AG08395 (cell line): ENCODE measurements at places on chromosomes 4 and X.

- no peak for DNase-seq
These were observed 11.2 kb upstream of the SPARCL1 start for GRCh38 chr4:87540146-87541058.

- peak; percentile 6 for DNase-seq
These were observed 178.0 kb downstream of the GASK1B start for GRCh38 chr4:157994863-157995262.

DNA sequence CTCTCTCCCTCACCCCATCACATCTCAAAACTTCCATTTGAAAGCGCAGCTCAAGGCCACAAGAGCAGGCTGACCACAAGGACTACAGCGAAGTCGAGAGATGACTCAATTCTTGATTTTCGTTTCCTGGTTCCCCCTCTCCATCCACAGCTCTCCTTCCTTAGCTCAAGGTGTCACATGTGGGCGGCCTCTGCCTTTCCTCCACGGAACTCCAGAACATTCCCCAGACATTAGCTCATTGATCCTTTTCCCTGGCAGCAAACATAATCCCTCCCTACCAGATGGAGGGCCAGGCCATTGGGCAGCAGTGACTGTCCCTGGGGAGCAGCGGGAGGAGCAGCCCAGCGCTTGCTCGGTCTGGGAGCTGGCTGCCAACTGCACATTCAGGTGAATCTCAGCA is 56.3 kb downstream of the CCDC149 start:
- peak; percentile 35 for DNase-seq

GRCh38 chr4:143391261-143391660 is 54.6 kb downstream of the GAB1 start:
- no peak for DNase-seq

GRCh38 chrX:142001934-142002333 is 98.2 kb downstream of the MAGEC1 start:
- DNase-seq: no peak

- no peak for DNase-seq
These were observed 8.0 kb downstream of the SLC9A7 start for GRCh38 chrX:46750889-46751288.

DNA sequence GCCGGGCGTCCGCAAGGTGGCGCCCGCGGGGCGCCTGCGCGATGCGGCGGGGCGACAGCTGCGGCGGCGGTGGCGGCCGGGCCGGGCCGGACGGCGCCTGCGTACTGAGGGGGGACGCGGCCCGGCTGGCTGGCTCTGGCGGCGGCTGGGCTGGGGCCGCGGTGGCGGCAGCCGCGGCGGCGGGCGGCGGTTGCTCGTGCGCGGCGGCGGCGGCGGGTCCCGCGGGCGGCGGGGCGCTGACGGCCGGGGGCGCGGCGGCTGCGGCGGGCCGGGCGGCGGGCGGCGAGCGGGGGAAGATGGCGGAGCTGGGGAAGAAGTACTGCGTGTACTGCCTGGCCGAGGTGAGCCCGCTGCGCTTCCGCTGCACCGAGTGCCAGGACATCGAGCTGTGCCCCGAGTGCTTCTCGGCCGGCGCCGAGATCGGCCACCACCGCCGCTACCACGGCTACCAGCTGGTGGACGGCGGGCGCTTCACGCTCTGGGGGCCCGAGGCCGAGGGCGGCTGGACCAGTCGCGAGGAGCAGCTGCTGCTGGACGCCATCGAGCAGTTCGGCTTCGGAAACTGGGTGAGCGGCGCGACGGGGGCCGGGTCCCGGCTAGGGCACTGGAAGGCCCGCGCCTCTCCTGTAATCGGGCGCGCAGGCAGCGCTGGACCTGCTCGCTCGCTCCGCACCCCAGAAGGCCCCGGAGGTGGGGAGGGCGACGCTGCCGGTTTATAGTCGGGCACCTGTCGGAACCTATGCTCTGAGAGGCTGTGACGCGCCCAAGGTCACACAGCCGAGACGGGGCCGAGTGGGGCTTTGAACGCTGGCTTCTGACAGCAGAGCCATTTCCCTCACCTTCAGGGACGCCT is at the start of gene TADA2B:
Gene TADA2B (plus strand): TSS at position 89 of the 853 bp plus-strand sequence. CDS start 208 bp downstream, at position 297.
- no peak for DNase-seq

GRCh38 chr4:29711226-29711625 is 1008.9 kb upstream of the PCDH7 start:
- no peak for DNase-seq

GRCh38 chr4:42398171-42398870 is 1.0 kb downstream of the SHISA3 start:
- DNase-seq: no peak

GRCh38 chrX:119763181-119763580 is 4.8 kb downstream of the SOWAHD start:
- DNase-seq: peak; percentile 67

- peak; percentile 7 for DNase-seq
These were observed 109.3 kb upstream of the KLHL13 start for GRCh38 chrX:118225711-118226428.

DNA sequence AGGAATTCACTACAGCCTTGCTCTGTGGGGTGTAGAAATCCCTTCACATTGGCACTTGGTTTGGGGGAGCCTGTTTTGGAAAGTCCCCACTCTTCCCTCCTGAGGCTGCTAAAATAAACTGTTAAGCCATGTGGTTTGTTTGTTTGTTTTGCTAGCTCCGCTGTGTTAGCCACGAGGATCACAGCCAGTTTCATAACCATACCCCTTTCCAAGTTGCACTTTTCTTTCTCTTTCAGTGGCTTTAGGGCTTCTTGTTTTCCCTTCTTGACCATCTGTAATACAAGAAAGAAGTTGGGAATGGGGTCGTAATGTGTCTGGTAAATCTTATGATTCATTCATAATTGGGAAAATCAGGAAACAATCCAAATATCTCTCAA is 24.8 kb upstream of the UXT start:
- no peak for DNase-seq

- DNase-seq: no peak
These were observed 359.6 kb upstream of the NOCT start for GRCh38 chr4:138655985-138656384.

- no peak for DNase-seq
These were observed 8.9 kb downstream of the PSAPL1 start for GRCh38 chr4:7425591-7426468.

- DNase-seq: no peak
These were observed 204.6 kb downstream of the RBM46 start for GRCh38 chr4:154985673-154986072.

DNA sequence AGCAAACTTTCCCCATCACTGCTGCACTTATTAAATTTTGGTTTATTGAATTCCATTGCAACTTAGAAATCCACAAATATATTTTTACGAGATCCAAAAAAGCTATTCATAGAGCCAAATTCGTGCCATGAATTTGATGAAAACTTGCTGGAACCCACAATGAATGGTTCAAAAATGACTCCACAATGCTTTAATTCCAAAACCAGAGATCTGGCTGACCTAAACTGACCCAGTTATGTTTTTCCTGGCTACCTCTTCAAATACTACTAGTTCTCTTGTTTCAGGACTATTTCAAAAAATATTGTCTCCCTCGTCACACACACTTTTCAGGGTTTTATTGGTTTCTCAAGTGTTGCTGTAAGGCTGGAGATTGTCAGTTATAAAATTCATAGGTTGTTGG is 474.8 kb downstream of the PDGFC start:
- DNase-seq: peak; percentile 55

GRCh38 chrX:14406225-14406624 is 123.1 kb upstream of the GLRA2 start:
- DNase-seq: no peak

DNA sequence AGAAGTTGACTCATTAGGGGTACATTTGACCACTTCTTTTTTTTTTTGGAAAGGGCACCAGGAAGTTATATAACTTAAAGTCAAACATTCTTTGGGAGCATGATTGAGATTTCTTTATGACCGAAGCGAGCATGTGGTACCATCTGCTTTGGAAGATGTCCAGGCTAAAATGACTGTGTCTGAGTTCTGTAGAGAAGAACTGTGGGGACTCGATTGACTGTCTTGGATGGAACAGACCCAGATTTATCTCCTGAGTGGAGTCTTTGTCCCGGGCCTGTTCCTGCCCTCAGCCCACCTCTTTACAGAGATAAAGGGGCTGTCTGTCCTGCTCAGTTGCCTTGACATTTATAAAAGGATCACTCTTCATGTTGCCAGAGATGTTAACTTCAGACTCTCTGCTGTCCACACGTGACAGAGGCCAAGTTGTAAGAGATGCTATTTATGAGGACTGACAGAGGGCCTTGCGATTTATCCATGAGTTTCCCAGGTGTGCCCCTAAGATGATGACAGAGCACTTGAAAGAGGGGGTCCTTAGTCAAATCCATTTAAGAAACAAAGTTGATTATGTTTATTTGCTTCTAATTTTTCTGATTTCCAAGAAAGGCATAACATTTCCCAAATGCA is 16.8 kb downstream of the SMIM20 start:
- DNase-seq: no peak

DNA sequence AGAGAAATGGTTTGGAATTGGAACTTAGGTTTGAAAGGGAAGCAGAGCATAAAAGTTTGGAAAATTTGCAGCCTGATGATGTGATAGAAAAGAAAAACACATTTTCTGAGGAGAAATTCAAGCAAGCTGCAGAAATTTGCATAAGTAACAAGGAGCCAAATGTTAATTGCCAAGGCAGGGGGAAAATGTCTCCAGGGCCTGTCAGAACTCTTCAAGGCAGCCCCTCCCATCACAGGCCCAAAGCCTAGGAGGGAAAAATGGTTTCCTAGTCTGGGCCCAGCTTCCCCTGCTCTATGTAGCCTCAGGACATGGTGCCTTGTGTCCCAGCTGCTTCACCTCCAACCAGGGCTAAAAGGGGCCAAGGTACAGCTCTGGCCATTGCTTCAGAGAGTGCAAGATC is 21.2 kb upstream of the DUSP21 start:
- DNase-seq: no peak

- no peak for DNase-seq
These were observed 9.8 kb upstream of the UTP3 start for GRCh38 chr4:70678383-70678999.

DNA sequence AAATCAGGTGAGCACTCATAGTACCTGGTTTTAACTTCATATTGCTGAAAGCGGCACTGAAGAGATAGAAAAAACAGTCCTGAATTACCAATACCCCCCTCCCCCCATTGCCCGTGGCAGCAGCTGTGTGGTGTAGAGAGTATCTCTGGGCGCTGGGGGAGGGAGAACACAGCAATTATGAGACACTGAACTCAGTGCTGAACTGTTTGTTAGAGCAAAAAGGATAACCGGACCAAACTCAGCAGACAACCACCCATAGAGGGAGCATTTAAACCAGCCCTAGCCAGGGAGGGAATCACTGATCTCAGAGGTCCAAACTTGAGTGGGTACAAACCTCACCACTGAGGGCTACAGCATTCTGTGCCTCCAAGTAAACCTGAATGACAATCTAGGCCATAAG is 457.4 kb upstream of the TEX13C start:
- DNase-seq: no peak

- no peak for DNase-seq
These were observed 11.7 kb downstream of the GPM6B start for GRCh38 chrX:13805241-13805640.

GRCh38 chrX:23503835-23504539 is 163.3 kb upstream of the PRDX4 start:
- DNase-seq: peak; percentile 2

- no peak for DNase-seq
These were observed 17.7 kb downstream of the FOXR2 start for GRCh38 chrX:55640854-55641253.

DNA sequence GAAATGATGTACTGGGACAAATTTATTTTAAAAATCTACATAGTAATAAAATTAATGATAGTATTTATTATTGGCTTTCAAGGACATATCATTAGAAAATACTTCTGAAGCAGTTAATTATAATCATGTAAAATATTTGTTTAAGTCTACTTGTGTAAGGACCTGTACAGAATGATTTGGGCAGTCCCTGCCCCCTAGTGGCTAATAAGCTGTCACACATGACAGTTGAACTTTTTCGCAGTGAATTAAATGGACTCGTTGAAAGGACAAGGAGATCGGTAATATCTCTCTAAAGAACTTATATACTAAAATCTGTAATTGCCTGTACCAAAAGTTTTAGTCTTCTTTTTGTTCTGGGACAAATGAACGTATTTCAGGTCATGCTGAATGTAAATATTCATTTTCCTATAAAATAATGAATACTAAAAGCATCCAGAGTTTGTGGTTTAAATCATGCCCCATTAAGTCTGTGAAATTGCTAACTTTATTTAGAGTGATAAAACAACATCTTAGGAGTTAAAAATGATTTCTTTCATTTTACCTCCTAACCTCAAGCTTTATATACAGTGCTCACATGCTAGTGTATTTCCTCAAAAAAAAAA is 13.6 kb downstream of the EXOC1 start:
- peak; percentile 11 for DNase-seq

DNA sequence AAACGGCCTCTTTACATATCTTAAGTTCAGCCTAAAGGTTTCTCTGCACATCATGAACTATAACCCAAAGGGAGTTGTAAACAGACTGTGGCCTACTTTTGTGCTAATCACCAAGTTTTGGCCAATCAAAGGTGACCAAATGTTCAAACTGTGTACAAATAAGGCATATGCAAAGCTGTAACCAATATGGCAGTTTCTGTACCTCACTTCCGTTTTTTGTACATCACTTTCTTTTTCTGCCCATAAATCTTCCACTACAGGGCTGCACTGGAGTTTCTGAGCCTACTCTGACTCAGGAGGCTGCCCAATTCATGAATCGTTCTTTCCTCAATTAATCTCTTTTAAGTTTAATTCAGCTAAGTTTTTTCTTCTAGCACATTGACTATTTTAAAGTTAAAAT is 318.7 kb downstream of the SLC7A11 start:
- DNase-seq: no peak

DNA sequence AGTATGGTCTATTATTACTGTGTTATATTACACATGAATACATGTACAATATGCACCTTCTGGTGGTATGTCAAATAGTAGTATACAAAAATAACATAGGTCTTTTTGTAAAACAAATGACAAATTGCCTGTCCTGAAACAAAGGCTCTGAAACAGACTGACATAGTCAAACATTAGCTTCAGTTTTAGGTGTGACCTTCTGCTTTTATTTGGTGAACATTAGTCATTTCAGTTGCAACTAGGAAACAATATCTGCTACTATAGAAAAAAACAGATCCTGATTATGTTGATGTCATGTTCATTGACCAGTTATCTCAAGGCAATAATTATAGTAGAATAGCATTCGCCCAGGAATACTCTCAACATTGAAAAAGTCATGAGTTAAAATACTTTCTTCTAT is 123.0 kb downstream of the CHRNA9 start:
- DNase-seq: no peak

- DNase-seq: no peak
These were observed 52.4 kb downstream of the EDNRA start for GRCh38 chr4:147533331-147533730.

DNA sequence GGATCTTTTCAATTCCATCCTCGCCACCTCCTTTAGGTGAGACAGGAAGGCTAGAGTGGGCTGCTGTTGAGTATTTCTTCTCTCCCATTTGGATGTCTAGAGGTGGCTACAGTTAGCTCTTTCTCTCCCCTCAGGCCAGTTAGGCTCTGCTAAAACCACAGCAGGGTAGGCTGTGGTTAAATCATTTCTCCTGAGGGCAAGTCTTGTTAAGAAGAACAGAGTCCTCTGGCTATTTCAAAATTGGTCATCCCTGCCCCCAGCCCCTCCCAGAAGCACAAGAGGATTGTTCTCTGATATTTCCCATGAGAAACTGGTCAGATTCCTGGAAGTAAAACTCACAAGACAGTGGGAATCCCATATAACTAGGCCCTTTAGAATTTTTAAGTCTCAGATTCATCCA is 1359.5 kb downstream of the TECRL start:
- no peak for DNase-seq
